ENCODE measurements at places on chromosomes 3 and 15.

DNA sequence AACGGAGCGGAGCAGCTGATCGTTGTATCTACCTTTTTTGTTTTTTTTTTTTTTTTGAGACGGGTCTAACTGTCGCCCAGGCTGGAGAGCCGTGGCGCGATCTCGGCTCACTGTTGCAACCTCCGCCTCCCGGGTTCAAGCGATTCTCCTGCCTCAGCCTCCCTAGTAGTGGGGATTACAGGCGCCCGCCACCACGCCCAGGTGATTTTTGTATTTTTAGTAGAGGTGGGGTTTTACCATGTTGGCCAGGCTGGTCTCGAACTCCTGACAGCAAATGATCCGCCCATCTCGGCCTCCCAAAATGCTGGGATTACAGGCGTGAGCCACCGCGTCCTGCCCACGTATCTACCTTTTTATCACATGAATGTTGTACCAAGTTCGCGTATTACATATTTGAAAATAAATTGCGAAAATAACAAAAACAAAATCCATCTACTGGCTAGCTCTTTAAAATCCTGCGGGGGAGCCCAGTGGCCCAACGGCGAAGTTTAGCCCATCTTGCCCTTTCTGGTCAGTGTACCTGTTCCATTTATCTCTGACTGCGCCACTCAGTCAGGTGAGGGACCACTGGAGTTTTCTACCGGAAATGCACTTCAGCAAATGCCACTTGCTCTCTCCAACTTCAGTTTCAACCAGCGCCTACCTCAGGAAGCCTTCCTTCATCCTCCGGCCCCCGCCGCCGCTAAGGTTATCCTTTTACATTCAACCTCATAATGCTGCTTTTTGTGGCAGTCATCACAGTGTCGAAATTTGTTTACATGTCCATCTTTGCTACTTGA is 1.2 kb upstream of the EIF3J start:
- DNase-seq: no peak

- no peak for DNase-seq
These were observed 73.5 kb downstream of the TRAK1 start for GRCh38 chr3:42164656-42165055.

- peak; percentile 44 for DNase-seq
These were observed 23.8 kb downstream of the STIMATE start for GRCh38 chr3:52873433-52874159.

DNA sequence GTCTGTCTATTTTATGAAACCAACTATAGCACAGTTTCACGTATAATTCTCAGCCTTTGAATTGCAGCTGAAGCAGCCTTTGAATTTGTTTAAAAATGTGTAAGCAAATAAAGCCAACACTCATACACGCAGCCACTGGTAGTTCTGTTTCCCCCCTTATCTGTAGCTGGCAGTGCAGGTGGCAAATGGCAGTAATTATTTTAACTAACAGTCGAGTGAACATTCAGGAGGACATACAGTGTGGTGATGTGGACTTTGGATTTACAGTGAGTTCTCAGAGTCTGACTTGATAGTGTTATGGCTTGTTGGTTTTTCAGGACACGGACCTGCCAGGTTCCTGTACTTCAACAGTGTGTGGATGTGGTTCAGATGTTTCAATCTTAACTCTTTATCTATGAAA is 64.0 kb upstream of the SKOR1 start:
- DNase-seq: no peak

GRCh38 chr3:142897807-142898206 is 8.9 kb upstream of the PCOLCE2 start:
- no peak for DNase-seq

DNA sequence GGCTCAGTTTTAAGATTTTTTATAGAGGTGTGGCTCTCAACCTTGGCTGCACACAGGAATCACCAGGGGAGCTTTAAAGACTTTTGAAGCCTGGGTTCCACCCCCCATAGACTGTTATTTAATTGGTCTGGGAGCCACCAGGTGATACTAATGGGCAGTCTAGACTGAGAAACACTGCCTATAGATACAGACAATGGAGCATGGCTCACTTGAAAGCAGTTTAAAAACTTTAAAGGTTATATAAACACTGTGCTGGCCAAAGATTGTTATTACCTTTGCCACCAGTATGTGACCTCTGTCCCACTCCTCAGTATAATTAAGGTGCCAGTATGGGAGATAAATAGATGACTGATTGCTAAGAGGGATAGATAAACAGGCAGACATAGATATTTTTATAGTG is 3.8 kb downstream of the GOLIM4 start:
- DNase-seq: no peak

All from astrocyte of the hippocampus (primary cell).